ENCODE measurements at places on chromosomes 2 and 18. TPM values are rescaled to one million over a fixed set of nuclear protein-coding genes. Genes with fewer than 3 reads are reported as not detected.

- no peak for DNase-seq
Observed at GRCh38 chr2:170481201-170481600, 233.9 kb upstream of the SP5 start.

DNA sequence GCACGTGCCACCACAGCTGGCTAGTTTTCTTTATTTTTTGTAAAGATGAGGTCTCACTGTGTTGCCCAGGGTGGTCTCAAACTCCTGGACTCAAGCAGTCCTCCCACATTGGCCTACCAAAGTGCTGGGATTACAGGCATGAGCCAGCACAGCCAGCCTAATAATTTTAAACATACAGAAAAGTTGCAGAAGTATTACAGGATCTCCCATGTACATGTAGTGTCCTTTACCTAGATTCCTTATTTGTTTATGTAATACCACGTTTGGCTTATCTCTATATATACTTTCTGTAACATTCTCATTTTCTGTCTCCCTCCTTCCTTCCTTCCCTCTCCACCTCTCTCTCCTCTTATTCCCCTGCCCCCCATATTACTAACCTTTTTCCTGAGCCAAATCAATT is 41.7 kb downstream of the PPM1B start:
- DNase-seq = no peak

DNA sequence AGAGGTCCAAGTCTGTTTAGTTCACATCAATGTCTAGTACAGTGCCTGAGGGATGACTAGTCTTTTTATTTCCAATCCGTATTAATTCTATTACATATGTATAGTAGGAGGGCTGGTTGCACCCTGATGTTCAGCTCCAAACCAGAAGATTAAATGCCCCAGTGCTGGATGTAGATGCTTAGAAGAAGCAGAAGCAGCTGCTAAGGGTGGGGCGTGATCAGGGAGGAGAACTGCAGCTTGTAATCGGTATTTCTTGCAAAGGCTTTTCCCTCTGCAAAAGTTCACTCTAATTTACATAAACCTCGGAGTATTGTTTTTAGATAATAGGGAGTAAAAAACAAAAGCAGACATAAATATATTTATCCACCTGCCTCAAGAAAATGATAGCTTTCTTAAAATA is 145.3 kb upstream of the ITGA4 start:
- DNase-seq = no peak

Gene KIF5C
- total RNA-seq = 41.9 TPM

DNA sequence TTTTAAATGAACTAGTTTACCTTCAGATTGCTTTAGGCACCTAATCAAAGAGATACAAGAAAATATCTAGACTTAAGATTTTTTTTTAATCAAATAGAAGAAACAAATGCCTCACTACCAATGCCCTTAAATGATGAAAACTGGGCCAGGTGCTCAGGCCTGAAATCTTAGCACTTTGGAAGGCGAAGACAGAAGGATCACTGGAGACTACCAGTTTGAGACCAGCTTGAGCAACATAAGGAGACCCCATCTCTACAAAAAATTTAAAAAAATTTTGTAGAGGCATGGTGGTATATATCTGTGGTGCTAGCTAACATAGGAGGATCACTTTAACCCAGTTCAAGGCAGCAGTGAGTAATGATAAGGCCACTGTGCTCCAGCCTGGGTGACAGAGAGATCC is 675.1 kb downstream of the NRXN1 start:
- no peak for DNase-seq

Gene IL1A
- total RNA-seq = 0.73 TPM

Gene KCNJ13
- total RNA-seq = 0.15 TPM

Gene PLB1
- total RNA-seq = 0.42 TPM

- no peak for DNase-seq
Observed at GRCh38 chr2:12847694-12848575, 131.2 kb downstream of the TRIB2 start.

Gene TRABD2A
- total RNA-seq = 7.7 TPM

DNA sequence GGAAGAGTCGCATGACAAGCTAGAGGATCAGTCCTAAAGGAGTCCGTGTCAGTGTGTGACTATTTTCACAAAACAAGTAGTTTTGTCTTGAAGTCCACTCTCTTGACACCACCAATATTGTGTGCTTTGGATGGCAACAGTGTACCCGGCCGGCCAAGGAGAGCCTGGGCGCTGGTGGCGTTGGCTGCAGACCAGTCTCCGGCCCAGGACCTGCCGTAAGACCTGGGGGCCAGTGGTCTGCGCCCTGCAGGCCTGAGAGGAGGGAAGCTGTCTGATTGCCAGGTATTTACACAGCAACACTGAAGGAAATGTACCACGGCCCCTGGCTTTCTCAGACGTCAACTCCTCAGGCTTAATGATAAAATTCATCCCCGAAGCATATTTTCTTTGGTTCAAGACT is 472.4 kb upstream of the SALL3 start:
- DNase-seq = no peak

DNA sequence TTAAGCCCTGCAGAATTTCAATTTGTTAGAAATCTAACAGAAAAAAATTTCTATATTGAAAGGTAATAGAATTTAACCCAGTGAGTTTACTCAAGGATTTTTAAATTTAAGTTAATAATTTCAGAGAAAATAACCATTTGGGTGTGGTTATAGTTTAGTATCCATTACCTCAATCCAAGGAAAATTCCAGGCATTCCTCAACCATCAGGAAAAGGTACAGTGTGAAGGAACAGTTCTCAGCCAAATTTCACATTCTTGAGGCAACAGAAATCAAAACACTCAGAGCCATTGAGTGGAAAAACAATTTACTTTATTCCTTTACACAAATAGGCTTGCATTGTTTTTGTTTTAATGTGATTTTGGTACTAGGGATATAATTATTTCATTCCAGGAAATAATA is 45.6 kb downstream of the ONECUT2 start:
- no peak for DNase-seq

Gene CDKL4
- not detected for total RNA-seq

DNA sequence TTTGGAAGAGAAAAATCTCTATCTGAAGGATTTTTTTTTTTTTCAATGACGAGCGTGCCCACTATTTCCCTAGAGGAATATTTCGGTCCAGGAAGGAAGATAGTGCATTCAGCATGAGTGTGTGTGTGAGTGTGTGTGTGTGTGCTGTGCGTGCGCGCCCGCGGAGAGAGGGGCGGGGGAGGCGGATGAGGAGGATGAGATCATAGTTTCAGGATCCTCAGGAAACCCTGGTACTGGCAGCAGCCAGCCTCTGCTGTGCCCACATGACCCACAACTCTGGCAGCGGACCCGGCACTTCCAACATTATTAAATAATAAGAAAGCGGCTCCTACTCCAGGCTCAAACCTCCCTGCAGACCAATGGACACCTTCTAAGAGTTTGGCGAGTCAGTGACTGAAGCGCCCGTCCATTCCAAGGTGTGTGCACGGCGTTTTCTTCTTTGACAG is 217.0 kb upstream of the DTNA start:
- DNase-seq = peak; percentile 91

DNA sequence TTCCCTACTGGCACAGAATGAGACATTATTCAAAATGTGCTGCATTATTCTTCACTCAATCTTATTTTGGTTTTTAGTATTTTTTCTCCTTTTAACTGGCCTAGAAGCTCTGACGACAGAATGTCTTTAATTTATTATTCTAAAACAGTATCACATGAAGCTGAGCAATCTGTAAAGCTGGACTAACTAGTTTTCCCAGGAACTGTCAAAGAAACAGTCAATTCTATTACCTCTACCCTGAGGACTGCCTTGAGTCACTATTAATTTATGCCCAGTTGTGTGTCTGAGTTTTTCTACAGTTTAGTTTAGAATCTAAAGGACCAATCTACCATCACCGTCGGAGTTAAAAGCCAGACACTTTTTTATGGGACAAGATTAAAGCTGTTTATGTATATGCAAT is 31.6 kb downstream of the MBD2 start:
- no peak for DNase-seq

Gene AMER3
- 1.1 TPM for total RNA-seq

DNA sequence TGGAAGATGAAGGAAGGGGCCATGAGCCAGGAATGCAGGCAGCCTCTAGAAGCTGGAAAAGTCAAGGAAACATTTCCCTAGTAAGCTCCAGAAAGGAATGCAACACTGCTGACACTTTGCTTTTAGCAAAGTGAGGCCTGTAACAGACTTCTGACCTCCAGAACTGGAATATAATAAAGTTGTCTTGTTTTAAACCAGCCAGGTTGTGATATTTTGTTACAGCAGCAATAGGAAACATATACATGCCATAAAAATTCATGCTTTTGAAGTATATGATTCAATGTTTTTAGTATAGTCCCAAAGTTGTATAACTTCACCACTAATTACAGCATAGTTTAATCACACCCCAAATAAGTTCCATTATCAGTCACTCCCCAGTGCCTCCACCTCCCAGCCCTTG is 15.2 kb upstream of the ZNF396 start:
- DNase-seq = no peak

Gene MDH1
- total RNA-seq = 166 TPM

DNA sequence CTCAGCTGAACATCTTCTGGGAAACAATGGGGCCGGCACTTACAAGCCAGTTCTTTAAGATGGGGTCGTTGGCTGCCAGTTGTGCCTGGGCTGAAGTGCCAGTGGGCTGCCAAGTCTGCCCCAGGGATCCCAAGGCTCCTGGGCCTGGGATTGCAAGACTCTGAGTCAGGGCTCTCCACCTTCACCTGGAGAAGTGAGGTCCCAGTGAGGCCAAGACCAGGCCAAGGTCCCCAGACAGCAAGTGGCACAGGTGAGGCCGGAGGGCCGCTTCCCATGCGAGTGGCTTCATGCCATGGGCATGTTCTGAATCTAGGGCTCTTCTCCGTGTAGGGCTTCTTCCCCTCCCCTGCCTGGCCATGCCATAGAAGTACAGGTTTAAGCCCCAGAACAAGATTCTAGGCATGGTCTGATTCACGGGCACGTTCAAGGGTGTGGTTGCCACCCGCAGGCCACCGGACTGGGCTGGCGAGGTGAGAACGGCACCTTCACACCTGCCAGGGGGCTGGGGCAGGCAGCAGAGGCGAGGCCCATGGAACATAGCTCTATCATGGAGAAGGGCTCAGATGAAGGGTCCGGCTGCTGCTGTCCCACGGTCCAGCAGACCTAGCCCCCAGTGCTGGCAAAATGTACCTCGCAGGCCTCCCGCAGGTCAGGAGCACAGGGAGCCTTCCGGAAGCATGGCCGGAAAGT is 36.4 kb downstream of the TWIST2 start:
- no peak for DNase-seq

GRCh38 chr2:215970425-215970824 is 42.9 kb downstream of the MREG start:
- no peak for DNase-seq

Gene RMDN2
- 3.9 TPM for total RNA-seq

- peak; percentile 70 for DNase-seq
Observed at GRCh38 chr2:10579876-10580514, 109.8 kb downstream of the NOL10 start.

- DNase-seq = peak; percentile 92
Observed at GRCh38 chr2:44016282-44016681, 20.5 kb upstream of the LRPPRC start.

- DNase-seq = no peak
Observed at GRCh38 chr2:18373081-18373480, 187.4 kb downstream of the RDH14 start.

GRCh38 chr18:61941948-61942471 is 49.2 kb upstream of the RNF152 start:
- no peak for DNase-seq

DNA sequence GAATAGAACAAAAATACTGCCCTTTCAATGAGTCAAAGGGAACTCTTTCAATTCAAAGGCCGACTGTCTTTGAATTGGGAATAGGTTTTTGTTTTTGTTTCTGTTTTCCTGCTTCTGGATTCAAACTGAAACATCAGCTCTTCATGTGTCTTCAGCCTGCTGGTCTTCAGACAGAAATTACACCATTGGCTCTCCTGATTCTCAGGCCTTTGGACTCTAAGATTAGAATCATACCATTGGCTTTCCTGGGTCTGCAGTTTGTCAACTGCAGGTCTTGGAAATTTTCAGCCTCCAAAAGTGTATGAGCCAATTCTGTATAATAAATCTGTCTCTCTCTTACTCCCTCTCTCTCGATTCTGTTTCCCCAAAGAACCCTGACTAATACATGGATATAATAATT is 31.1 kb downstream of the CTLA4 start:
- no peak for DNase-seq

- peak; percentile 72 for DNase-seq
Observed at GRCh38 chr18:36493349-36494159, 196.0 kb downstream of the FHOD3 start.

DNA sequence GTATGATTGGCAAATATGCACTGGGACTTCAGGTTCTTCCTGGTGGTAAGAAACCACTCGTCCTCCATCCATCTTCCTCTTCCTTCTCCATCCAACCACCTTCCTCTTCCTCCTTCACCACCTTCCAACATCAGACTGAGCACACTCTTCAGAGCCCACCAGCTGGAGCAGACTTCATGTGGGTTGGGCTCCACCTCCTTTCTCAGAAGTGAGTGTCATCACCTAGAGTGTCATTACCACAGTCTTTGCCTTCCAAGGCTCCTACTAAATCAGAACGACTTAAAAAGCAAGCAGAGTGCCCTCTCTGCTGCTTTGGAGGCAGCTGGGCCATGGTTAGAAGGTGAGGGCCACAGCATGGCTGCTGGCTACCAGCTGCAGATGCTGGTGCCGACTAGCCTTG is 171.6 kb downstream of the SH3RF3 start:
- DNase-seq = no peak

DNA sequence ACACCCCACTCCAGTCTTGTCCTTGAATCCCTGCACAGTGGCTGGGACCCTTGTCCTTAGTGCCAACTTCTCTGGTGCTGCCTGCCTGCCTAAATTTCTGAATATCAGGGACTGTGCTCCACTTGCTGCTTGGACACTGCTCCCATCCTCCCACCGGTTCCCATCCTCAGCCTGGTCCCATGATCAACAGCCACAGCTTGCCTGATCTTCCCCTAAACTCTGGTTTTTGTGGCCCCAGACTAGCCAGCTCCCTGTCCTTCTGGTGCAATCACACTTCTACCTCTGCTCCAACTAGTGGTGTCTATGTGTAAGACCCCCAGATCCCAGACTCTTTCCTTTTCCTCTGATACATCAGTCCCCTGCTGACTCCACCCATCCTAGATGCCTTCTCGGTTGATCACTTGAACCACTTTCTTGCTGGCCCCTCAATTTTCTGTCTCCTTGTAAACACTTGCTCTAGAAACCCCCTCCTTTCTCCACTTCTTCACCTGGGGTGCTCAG is 37.2 kb upstream of the POLE4 start:
- no peak for DNase-seq

Gene PHLPP1
- 24.2 TPM for total RNA-seq

- no peak for DNase-seq
Observed at GRCh38 chr2:121634354-121635307, 14.6 kb downstream of the CLASP1 start.

DNA sequence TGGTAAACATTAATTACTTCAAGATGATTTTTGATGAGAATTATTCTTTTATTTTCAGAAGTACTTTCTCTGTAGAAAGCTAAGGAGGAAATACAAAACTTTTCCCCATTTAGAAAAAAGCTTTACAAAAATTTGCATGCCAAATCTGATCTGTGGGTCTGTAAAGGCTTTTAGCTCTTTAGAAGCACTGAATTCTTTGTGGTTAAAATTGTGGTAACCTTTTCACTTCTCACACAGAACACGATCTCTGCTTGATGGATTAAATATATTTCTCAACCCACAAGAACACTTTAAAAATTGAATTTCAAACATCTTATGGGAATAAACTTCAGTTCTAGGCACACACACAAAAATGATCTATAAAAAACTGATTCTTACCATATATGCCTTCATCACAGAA is 63.7 kb downstream of the VIL1 start:
- no peak for DNase-seq

GRCh38 chr2:138722316-138722715 is 57.9 kb downstream of the NXPH2 start:
- DNase-seq = no peak

Gene ARHGAP25
- total RNA-seq = 0.82 TPM
